ENCODE measurements at places on chromosomes 16 and 17.
A peak's percentile ranks its signal among the peaks of the same experiment; 100 is the strongest.

GRCh38 chr17:77233635-77234334, 93.0 kb downstream of the SEC14L1 start:
- peak; percentile 90 for DNase-seq

DNA sequence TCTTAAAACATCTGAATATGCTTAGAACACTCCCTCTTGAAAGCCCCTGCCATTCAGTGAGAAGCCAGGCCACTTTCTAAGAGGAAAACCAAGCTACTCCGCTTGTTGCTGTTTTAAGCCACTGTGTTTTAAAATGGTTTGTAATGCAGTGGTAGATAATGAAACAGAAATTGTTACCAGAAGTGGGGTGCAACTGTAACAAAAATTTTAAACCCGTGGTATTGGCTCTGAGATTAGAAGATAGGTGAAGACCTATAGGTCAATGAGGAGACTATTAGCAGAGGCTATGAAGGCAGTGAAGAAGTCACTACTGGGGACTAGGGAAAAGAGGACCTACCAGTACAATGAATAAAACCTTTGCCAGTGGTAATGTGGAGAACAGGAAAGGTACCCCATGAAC, 266.5 kb downstream of the IRF8 start:
- DNase-seq: no peak

DNA sequence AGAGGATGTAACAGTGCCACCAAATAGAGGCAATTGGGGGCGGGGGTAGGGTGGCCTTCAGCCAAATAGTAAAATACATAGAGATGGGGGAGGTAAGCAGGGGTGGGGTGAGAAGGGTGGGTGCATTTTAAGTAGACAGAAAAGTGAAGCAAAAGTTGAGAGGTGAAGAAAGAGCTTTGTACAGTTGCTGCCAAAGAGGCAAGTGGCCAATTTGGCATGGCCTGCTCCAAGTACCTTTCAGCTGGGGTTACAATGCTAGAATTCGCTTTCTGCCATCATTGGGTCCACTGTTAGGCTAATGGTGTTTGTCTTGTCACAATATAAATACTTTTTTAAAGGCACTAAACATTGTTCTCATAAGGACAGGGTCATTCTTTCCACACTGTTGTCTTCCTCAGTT, 5.2 kb upstream of the TMEM97 start:
- no peak for DNase-seq

- DNase-seq: no peak
These were observed 392.3 kb downstream of the SLC39A11 start for GRCh38 chr17:72700226-72700625.

DNA sequence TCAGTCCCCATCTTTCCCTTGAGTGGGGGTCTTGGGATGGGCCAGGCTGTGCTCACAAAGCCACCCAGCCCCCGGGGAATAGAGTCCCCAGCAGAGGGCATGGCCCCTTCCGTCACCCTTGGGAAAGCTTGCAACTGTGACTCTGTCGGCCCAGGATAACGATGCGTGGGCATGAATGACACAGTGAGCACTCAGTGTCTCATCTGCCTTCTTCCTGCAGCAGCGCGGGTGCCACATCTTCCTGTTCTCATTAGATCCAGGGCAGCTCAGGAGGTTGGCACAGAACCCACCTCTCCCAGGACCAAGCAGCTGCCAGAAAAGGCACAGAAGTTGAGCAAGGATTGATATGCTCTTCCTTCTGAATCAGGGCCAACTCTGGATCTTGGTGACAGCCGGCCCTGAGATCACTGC, 84.7 kb downstream of the MRC2 start:
- no peak for DNase-seq

GRCh38 chr17:35560703-35561102, at the start of gene SLFN14:
TSS of gene SLFN14 (minus strand) at chr17:35560819. CDS start at chr17:35558062, 2,757 bp downstream.
- DNase-seq: no peak

- DNase-seq: no peak
These were observed 945.8 kb downstream of the KCNJ2 start for GRCh38 chr17:71114911-71115668.

DNA sequence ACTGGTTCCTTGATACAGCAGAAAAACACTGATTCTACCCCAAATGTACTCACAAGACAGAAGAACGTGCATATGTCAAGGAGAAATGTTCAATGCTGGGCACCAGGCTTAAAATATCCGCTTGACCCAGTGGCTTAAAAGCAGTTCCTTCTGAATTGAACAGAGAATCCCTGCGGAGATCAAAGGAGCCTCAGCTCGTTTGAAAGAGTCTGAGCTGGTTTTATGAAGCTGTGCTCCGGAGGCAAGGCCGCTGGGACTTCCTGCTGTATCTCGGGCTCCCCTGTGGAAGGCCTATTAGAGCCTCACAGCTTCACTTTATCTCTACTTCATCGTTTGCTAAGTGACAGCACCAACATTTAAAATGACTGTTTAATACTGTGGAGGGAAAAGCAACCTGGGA, 2.2 kb downstream of the LMF1 start:
- DNase-seq: no peak

DNA sequence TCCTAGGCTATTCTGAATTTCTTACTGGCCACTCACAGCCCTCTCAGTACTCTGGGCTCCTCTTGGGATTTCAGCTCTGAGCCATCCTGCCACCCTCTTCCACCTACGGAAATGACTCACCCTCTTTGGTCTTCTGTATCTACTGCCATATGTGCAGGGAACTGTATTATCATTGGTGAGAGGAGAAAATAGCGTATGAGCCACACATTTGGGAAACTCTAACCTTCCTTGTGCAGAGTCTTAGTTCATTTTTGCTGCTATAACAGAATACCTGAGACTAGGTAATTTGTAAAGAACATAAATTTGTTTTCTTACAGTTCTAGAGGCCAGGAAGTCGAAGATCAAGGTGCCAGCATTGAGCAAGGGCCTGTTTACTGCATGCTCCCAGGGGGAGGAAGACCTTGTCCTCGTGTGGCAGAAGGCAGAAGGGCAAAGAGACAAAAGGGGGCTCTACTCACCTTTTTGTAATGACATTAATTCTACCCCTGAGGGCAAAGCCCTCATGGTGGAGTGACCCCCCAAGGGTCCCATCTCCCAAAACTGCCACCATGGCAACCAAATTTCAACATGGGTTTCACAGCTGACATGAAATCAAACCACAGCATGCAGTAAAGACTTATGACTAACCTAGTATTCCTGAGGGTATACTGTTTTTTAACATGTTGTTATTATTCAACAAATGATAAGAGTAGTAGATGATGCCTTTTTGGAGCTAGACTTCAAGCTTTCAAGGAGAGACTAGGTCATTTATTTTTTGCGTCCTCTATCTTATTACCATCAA, 191.8 kb downstream of the PRKCA start:
- DNase-seq: peak; percentile 50

- DNase-seq: peak; percentile 42
These were observed 30.2 kb upstream of the ULK2 start for GRCh38 chr17:19897903-19898302.

GRCh38 chr16:69469807-69470561, 45.6 kb downstream of the CYB5B start:
- DNase-seq: no peak

- DNase-seq: no peak
These were observed 7.8 kb downstream of the CA4 start for GRCh38 chr17:60157487-60158040.

DNA sequence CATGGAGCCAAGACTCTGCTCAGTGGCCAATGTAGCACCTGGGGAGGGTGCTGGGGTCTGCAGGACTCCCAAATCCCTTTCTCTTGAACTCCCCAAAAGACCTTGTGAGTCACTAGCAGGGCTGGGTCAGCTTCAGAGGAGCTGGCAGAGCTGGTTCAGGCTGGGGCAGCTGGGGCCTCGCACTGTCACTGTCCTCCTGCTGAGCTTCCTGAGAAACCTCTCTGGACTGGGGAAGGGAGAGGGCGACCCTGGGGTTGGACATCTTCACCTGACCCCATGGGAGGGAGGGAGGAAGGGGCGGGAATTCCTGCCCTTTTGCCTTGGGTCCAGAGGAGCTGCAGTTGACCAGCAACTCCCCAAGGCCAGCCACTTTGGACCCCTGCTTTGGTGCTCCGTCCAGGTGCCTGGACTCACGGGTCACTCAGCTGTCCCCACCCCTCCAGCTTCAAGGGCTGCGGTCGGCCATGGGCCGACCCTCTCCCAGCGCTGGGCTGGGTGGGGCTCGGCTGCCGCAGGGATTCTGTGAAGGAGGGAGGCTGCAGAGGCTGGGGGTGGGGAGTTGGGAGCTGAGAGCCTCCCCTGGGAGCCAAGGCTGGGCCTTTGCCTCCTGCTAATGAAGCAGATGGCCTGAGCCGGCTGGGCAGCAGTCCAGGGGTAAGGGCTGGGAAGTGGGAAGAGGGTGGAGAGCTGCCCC, 9.2 kb downstream of the FMNL1 start:
- no peak for DNase-seq

- DNase-seq: peak; percentile 36
These were observed 24.8 kb downstream of the RAD51D start for GRCh38 chr17:35094902-35095301.

DNA sequence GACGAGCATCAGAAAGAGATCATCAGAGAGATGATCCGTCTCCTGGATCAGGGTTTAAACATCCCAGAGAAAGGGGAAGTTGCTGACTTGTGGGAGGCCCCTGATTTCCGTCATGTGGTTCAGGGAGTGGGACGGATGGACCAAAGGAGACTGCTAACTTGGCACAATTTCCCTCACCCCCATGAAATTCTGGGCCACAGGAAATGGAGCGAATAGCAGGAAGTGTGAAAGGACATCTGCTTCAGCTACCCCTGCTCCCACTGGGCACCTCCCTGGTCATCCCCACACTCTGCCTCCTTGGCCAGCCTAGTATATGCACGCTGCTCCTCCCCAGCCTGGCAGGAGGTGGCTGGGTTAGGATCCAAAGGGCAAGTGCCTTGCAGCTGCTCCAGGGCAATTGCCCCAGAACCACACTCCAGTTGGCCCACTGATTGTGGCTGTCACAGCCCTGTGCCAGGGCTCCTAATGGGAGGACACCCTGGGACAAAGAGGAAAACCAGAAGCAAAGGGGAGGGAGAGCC, 1.3 kb downstream of the ARRB2 start:
- no peak for DNase-seq

DNA sequence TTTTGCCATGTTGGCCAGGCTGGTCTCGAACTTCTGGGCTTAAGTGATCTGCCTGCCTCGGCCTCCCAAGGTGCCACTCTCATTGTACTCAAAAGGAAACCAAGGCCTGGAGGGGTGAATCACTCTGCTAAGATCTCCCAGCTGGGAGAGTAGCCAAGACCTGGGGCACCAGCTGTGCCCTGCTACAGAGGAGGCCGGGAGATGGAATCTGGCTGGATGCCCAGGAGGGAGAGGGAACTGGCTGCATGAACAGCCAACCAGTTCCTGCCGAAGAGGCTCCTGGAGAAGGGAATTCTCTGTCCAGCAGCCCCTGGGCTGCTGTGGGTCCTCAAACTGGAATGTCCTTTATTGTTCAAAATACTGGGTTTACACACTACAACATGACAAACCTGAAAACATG, 238.7 kb upstream of the CIBAR2 start:
- DNase-seq: peak; percentile 79

- DNase-seq: no peak
These were observed at the start of gene BTBD17 for GRCh38 chr17:74361230-74362068. TSS of gene BTBD17 (minus strand) at chr17:74361868. CDS start at chr17:74361819, 49 bp downstream.

DNA sequence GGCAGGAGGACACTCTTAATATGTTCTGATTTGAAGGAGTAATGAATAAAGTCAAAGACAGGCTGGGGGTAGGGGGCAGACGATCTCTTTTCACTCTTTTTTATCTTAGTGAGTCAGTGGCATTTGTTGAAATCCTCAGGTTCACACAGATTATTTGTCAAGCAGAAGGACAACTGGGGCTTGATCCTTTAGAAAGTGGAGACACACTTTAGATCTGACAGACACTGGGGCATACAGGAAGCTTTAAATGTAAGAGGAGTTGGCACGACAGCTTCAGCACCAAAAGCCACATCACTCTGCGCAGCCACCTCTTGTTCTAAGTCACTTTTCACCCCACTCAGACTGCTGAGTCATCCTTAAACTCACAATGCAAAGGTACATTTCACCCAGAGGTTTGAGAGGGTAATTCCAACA, 121.5 kb downstream of the STXBP4 start:
- DNase-seq: no peak
